ENCODE measurements at places on chromosomes 12 and 14. TPM values are rescaled to one million over a fixed set of nuclear protein-coding genes. Genes with fewer than 3 reads are reported as not detected.

Gene PEX5
- 30.7 TPM for total RNA-seq

Gene HSPA2
- 1.9 TPM for total RNA-seq

- H3K27ac ChIP-seq: no peak overlapping the region
- H3K27me3 ChIP-seq: no peaks in the 10 kb centered on the region
- peaks cover 7% of the 10 kb centered on the region for H3K36me3 ChIP-seq
- no peak for DNase-seq
- H3K4me1 ChIP-seq: peaks cover 91% of the 10 kb centered on the region
- H3K4me3 ChIP-seq: peak overlapping the region; percentile 21
These were observed 28.2 kb downstream of the DAD1 start for GRCh38 chr14:22560662-22561365.

- no peaks in the 10 kb centered on the region for H3K36me3 ChIP-seq
- H3K4me3 ChIP-seq: no peak overlapping the region
- no peak for DNase-seq
- no peaks in the 10 kb centered on the region for H3K27me3 ChIP-seq
These were observed 8.9 kb downstream of the TGFB3 start for GRCh38 chr14:75972801-75973421.

GRCh38 chr14:71250791-71251190 is 343.5 kb downstream of the PCNX1 start:
- no peak overlapping the region for H3K4me3 ChIP-seq
- H3K27ac ChIP-seq: no peak overlapping the region
- H3K36me3 ChIP-seq: no peaks in the 10 kb centered on the region
- DNase-seq: no peak
- H3K4me1 ChIP-seq: peaks cover 16% of the 10 kb centered on the region

DNA sequence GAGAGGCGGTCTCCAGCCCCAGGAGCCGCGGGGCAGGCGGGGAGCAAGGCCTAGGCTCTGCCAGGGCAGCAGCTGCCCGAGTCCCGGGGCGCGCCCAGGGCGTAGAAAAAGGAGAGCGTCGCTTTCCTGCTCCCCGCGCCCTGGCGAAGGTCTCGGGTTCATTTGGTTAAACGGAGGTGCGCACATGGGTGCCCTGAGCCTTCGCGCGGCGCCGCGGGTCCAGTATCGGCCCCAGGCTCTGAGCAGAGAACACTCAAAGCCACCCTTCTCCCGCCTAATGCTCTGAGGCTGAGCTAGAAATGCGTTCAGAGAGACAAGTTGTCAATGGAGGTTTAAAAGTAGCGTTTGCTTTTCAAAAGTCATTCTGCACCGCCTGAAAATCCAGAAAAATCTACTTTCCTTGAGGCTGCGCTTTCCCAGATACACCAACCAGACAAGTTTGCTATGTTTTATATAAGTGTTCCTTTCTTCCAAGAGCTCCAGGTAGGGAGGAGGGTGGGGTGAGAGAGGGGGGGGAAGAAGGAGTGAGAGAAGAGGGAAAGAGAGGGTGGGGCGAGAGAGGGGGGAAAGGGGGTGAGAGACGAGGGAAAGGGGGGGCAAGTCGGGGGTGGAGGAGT is 1.5 kb downstream of the TMEM132C start:
- H3K27ac ChIP-seq: no peak overlapping the region
- H3K4me1 ChIP-seq: no peaks in the 10 kb centered on the region
- no peak for DNase-seq

DNA sequence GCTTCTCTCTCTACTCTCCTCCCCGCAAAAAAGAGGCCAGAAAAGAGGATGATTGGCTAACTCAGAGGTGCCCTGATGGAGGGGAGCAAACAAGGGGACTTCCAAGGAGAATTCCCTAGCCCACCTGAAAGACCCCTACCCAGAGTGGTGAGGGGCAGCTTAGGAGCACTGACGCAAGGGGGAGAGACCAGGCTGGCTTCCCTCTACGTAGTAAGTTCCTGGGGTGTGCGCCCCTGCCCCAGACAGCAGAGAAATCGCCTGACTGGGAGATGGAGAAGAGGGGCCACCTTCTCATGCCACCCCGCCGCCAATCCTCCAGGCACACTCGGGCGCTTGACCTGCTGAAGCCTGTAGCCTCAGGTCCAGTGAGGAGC is 2.1 kb upstream of the DIO3 start:
- H3K27me3 ChIP-seq: peaks cover 11% of the 10 kb centered on the region
- no peak overlapping the region for H3K27ac ChIP-seq
- no peak overlapping the region for H3K4me3 ChIP-seq
- DNase-seq: no peak

Gene RERG
- total RNA-seq: not detected

DNA sequence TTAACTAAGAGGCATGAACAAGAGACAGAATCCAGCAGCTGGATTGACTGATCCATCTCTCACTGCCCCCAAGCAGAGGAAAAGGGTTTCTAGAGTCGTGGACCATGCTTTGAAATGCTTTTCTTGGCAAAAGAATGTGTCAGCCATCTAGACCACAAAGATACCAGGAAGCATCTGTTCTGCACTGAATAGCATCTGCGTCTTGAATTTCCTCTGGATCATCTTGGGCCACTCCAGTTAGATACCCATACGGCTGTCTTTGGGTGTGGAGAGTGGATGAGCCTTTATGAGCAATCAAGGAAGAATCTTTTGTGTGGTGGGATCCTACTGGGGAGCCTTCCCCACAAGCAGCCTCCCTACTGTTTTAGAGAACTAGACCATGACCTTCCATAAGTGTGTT is 16.0 kb upstream of the RFX4 start:
- H3K4me3 ChIP-seq: no peak overlapping the region
- no peak for DNase-seq
- no peak overlapping the region for H3K27ac ChIP-seq
- no peaks in the 10 kb centered on the region for H3K4me1 ChIP-seq

Gene ACVRL1
- not detected for total RNA-seq

DNA sequence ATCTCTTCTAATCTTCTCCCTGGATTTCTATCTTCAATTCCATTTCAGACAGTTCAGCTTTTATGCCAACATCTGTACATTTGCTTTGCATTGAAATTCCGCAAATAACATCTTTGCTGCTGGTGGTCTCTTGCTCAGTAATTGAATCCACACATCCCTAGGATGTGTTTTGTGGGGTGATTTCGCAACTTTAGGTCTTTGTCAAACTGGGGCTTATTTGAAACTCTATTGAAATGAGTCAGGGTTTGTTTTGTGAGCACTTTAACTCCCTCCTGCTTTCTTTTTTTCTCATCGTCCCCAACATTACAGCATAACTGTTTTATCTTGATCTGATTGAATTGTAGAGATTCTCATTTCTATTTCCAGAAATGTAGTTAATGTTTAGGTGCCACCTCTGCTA is 404.3 kb downstream of the NPAS3 start:
- no peak overlapping the region for H3K4me3 ChIP-seq
- H3K27me3 ChIP-seq: no peaks in the 10 kb centered on the region
- H3K36me3 ChIP-seq: no peaks in the 10 kb centered on the region
- no peak for DNase-seq

GRCh38 chr14:70006699-70007098 is 127.5 kb downstream of the SMOC1 start:
- H3K27me3 ChIP-seq: no peaks in the 10 kb centered on the region
- no peaks in the 10 kb centered on the region for H3K4me1 ChIP-seq
- H3K4me3 ChIP-seq: no peak overlapping the region
- no peaks in the 10 kb centered on the region for H3K36me3 ChIP-seq
- DNase-seq: no peak

Gene FGF23
- total RNA-seq: not detected

Gene PLXNC1
- 5.6 TPM for total RNA-seq
